Stimulated activated CD4-positive, alpha-beta T cell treated with anti-CD3 and anti-CD28 coated beads, Interleukin-4, amount 100 ng/mL, for 1 hour (primary cell): ENCODE measurements at places on chromosomes 4 and X.

- DNase-seq = no peak
Observed at GRCh38 chrX:72110051-72110875, 21.5 kb downstream of the RTL5 start.

DNA sequence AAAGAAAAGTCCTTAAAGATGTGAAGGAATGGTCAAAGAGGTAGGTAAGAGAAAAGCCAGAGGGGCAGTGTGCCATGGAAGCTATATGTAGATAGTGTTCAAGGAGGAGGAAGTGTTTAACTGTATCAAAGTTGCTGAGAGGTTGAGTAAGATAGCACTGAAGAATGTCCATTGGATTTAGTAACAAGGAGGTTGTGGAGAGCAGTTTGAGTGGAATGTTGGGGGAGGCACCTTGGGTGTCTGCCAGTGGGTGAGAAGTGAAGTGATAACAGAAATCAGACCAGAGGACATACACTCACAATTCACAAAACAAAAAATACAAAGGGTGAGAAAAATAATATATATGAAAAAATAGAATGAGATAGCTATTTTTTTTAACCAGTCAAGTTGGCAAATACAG is 121.3 kb upstream of the AMOT start:
- DNase-seq = no peak

GRCh38 chr4:109764789-109765402 is 35.0 kb upstream of the PLA2G12A start:
- DNase-seq = no peak

DNA sequence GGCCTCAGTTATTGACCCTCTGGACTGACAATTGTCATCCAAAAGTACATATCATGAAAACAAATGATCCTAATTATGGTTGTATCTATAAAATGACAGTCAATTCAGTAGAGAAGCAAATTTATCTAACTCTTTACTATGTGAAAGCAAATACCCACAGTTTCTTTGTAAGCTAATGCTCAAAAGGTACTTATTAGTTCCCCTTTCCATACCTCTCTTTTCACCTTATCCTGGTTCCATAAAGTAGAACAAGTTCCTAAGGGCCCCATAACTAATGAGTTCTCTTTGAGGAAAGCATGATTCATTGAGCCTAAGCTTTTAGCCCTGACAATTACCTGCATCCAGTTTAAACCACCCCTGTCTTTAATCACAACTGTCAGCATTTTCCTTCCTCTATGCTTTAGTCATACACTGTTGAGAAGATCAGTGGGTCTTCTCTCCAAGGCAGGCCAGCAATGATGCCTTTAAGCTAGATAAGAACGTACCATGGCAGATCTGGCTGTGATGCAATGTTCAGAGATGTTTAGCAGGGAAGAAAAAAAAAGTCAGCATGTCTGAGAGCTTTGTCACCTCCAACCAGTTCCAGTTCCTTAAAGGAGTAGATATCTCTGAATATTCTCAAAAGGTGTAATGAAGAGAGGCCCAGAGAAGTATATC is 179.7 kb upstream of the RASGEF1B start:
- DNase-seq = no peak

DNA sequence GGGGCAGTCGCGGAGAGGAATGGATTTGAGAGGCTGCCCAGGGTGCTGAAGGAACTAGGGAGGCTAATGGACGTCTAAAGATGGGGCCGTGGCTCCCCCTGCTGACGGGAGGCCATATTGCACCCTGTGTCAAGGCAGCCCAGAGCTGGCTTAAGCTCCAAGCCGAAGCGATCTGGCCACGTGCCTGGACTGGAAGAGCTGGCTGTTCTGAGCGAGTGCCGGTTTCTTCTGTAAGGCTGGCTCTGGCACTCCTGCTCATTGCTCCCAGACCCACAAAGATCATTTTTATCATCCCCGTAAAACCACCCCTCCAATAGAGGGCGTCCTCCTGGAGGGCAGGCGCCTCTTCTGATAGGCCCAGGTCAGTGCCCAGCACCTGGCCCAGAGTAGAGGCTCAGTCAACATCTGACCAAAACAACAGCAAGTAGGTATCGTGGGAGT is 5.6 kb downstream of the PNCK start:
- DNase-seq = peak; percentile 79

DNA sequence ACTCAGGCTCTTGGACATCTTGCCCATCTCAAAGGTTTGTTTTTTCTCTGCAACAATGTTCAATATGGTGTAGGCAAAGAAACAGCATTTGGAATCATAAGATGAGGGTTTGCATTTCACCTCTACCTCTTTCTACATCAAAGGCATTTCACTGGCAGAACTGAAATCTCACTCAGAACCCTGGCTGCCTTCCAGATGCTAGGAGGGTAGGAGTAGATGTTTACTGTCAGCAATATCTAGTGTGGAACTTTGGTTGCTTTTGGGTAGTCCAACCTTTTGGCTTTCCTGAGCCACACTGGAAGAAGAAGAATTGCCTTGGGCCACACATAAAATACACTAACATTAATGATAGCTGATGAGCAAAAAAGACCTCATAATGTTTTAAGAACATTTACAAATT is 297.0 kb upstream of the KLF3 start:
- DNase-seq = no peak
